SJSA1 (cell line): ENCODE measurements at places on chromosomes 12 and 14. TPM values are rescaled to one million over a fixed set of nuclear protein-coding genes. Genes with fewer than 3 reads are reported as not detected.

- H3K36me3 ChIP-seq, result peaks cover 3% of the 10 kb centered on the region; the same call in 1 of the 2 replicates
- no peak overlapping the region for H3K4me3 ChIP-seq
- no peaks in the 10 kb centered on the region for H3K4me1 ChIP-seq
- no peak overlapping the region for H3K27ac ChIP-seq
- no peaks in the 10 kb centered on the region for H3K27me3 ChIP-seq
These were observed 57.8 kb downstream of the PRORP start for GRCh38 chr14:35180179-35180578.

DNA sequence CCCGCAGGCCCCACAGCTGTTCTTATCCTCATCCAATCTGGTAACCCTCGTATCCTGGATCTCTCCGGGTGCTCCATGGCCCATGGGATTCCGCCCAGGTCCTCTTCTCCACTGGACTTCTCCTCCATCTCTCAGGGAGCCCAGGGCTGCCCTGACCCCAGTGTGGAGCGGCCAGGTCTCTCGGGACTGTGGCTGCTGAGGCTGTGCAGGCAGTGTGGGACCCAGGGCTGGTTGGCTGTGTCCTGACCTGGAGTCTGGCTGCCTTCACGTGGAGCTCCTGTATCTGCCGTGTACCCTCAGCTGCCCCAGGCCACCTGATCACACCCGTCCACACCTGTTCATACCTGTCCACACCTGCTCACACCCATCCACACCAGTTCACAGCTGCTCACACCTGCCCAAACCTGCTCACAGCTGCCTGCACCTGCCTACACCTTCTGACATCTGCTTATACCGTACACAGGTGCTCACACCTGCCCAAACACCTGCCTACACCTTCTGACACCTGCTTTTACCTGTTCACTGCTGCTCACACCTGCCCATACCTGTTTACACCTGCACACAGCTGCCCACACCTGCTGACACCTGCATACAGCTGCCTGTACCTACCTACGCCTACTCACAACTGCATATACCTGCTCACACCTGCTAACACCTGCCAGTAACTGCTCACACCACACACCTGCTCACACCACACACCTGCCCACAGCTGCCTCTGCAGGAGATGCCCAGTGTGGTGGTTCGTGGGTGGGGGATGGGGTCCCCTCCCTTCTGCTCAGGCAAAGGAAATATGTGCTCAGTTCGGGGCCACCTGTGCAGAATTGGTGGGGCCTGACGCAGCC is 92.2 kb downstream of the GALNT9 start:
- no peaks in the 10 kb centered on the region for H3K27me3 ChIP-seq
- no peak for DNase-seq
- H3K4me3 ChIP-seq, result no peak overlapping the region
- H3K27ac ChIP-seq, result no peak overlapping the region

- H3K27me3 ChIP-seq, result no peaks in the 10 kb centered on the region
- no peak for DNase-seq
- H3K4me1 ChIP-seq, result no peaks in the 10 kb centered on the region
- H3K4me3 ChIP-seq, result no peak overlapping the region
These were observed 7.1 kb downstream of the NR2C1 start for GRCh38 chr12:95066091-95066855.

DNA sequence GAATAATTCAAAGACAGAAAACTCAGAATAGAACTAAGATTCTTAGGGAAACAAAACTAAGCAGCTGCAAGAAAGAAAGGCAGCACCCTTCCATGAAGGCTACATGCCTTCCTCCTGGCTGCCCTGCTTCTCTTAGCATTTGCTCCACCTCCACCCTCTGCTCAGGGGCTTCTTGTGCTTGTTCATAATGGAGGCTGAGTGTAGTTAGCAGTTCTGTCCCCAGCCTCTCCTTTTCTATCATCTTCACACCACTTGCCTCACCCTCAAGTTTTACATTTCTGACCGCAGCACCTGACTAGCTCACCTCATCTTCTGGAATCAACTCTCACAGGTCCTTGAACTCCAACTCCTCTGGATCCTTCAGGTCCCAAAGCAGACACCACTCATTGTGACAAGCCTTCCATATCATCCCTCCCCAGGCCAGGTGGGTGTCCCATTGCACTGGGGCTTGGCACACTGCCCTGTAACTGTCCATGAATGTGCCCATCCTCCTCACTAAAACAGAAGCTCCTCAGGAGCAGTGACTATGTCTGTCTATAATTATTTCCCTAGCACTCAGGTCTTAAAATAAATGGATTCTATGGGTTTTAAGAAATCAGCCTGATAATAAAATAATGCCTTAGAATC is 139.1 kb downstream of the TMTC1 start:
- H3K36me3 ChIP-seq, result no peaks in the 10 kb centered on the region
- DNase-seq, result no peak
- no peak overlapping the region for H3K4me3 ChIP-seq
- no peaks in the 10 kb centered on the region for H3K4me1 ChIP-seq
- no peaks in the 10 kb centered on the region for H3K27me3 ChIP-seq

- DNase-seq, result peak; percentile 50
- H3K27me3 ChIP-seq, result no peaks in the 10 kb centered on the region
- H3K4me3 ChIP-seq, result peak overlapping the region; percentile 17
- peak overlapping the region; percentile 82 for H3K27ac ChIP-seq
- peaks cover 26% of the 10 kb centered on the region for H3K4me1 ChIP-seq
- H3K36me3 ChIP-seq, result no peaks in the 10 kb centered on the region
These were observed 391.2 kb downstream of the RAD51B start for GRCh38 chr14:68210729-68211299.

DNA sequence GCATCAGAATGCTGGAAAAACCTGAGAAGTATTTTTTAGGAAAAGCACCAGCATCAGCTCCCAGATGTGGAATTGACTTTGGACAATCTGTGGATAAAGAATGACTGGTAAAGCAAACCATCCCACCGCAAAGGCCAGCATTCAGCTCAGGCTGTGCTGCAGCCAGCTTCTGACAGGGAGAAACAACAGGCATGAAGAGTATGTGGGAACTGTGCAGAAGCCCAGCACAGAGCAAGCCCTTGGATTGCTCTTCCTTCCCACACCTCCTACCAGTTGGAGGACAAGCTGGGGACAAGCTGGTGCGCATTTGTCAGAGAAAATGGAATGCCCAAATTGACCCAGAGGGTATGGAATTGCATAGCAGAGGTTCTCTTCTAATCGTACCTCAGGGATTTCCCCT is 228.1 kb downstream of the ANO2 start:
- no peak overlapping the region for H3K27ac ChIP-seq
- H3K27me3 ChIP-seq, result peaks cover 16% of the 10 kb centered on the region
- no peaks in the 10 kb centered on the region for H3K36me3 ChIP-seq

GRCh38 chr12:11882301-11883019 is 188.3 kb upstream of the BCL2L14 start:
- no peaks in the 10 kb centered on the region for H3K27me3 ChIP-seq
- H3K27ac ChIP-seq, result no peak overlapping the region
- peaks cover 64% of the 10 kb centered on the region for H3K4me1 ChIP-seq
- DNase-seq, result no peak
- H3K36me3 ChIP-seq, result peaks cover 28% of the 10 kb centered on the region
- no peak overlapping the region for H3K4me3 ChIP-seq

- H3K4me3 ChIP-seq, result no peak overlapping the region
- H3K4me1 ChIP-seq, result no peaks in the 10 kb centered on the region
- H3K27me3 ChIP-seq, result no peaks in the 10 kb centered on the region
- no peak overlapping the region for H3K27ac ChIP-seq
These were observed 25.1 kb upstream of the KLRB1 start for GRCh38 chr12:9632766-9633165.

DNA sequence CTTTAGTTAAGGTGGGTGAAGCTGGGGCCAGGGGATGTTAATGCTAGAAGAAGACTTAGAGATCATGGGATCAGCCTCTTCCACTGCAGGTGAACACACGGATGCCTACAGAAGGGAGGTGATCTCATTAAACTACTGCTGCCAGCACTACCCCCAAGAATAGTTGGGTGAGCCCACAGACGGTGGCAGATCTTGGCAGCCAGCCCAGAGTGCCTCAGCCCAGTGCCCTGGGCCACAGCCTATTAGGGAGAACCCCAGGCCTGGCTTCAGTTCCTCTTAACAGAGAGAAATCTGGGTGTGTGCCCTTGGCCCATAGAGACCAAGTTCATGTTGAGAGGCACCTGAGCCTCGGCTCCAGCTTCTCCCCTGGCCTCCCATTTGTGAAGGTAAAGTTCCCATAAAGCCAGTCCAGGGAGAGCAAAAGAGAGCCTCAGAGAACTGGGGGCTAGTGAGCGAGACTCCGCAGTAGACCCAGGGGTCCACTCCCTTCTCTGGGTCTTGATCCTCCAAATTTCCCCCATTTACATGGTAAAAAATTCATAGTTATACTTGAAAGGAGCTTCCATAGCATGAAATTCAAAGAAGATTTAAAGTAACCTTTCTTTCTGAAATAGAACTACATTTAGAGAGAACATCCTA is 125.0 kb upstream of the CCND2 start:
- H3K36me3 ChIP-seq, result no peaks in the 10 kb centered on the region
- DNase-seq, result no peak
- H3K4me1 ChIP-seq, result no peaks in the 10 kb centered on the region

- H3K27me3 ChIP-seq, result no peaks in the 10 kb centered on the region
- H3K27ac ChIP-seq, result no peak overlapping the region
- H3K36me3 ChIP-seq, result peaks cover 7% of the 10 kb centered on the region; the same call in 1 of the 2 replicates
- H3K4me3 ChIP-seq, result no peak overlapping the region
- peaks cover 13% of the 10 kb centered on the region for H3K4me1 ChIP-seq
- peak; percentile 4 for DNase-seq
These were observed 107.1 kb downstream of the GPR135 start for GRCh38 chr14:59358102-59358501.

DNA sequence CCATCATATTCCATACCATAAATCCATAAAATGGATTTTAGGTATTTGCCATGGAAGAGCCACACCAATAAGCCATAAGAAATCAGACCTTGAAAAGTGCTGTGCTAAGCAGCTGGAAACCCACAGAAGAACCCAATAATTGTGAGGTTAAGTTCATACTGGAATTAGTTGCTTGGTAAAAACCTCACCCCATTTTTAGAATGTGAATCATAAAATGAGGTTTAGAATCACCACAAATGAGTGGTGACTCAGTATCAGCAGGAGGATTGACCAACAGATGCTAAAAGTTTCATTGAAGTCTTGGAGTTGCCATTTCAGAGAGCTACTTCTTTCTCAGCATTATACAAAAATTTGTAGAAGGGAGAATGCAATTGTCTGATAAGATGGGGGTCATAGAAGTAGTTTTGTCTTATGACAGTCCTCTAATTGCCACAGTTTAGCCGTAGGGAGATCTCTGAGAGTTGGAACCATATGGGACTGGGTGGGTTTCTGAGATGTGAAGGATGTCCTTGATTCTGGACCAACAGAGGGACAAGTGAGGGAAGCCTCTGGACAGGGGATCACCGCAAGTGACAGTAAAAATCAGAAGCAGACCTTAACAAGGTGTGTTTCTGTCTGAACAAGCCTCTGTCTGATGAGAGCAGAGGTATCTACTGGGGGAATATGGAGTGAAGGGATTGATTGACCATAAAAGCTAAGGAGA is 1.4 kb upstream of the STON2 start:
- no peak for DNase-seq
- no peak overlapping the region for H3K27ac ChIP-seq
- H3K36me3 ChIP-seq, result no peaks in the 10 kb centered on the region
- H3K4me1 ChIP-seq, result no peaks in the 10 kb centered on the region
- no peak overlapping the region for H3K4me3 ChIP-seq

- peak overlapping the region; percentile 44 for H3K4me3 ChIP-seq
- peaks cover 16% of the 10 kb centered on the region for H3K4me1 ChIP-seq
- H3K27me3 ChIP-seq, result no peaks in the 10 kb centered on the region
- DNase-seq, result no peak
These were observed 685 bp upstream of the MYL6B start for GRCh38 chr12:56151672-56152131.

- no peak overlapping the region for H3K27ac ChIP-seq
- H3K4me3 ChIP-seq, result no peak overlapping the region
- no peaks in the 10 kb centered on the region for H3K4me1 ChIP-seq
- H3K36me3 ChIP-seq, result no peaks in the 10 kb centered on the region
- no peaks in the 10 kb centered on the region for H3K27me3 ChIP-seq
These were observed 71.1 kb downstream of the EGLN3 start for GRCh38 chr14:33879684-33880286.

DNA sequence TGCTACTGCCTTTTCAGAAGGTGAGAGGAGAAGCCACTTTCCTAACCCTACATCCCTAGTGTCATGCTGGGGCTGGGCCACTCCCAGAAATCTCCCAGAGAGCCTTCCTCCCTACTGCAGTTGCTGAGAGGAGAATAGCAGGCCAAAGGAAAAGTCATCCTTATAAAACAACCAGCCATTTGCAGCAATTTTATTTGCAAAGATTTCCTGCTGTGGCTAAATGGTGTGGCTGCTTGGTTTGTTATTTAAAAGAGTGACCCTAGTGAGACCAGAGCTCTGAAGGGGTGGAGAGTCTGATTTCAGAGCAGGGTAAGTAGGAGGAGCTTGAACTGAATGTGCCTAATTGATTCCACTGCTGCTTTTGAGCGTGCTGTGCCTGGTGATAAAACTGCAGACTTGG is 232.0 kb downstream of the GRIN2B start:
- no peak for DNase-seq
- H3K27ac ChIP-seq, result no peak overlapping the region

DNA sequence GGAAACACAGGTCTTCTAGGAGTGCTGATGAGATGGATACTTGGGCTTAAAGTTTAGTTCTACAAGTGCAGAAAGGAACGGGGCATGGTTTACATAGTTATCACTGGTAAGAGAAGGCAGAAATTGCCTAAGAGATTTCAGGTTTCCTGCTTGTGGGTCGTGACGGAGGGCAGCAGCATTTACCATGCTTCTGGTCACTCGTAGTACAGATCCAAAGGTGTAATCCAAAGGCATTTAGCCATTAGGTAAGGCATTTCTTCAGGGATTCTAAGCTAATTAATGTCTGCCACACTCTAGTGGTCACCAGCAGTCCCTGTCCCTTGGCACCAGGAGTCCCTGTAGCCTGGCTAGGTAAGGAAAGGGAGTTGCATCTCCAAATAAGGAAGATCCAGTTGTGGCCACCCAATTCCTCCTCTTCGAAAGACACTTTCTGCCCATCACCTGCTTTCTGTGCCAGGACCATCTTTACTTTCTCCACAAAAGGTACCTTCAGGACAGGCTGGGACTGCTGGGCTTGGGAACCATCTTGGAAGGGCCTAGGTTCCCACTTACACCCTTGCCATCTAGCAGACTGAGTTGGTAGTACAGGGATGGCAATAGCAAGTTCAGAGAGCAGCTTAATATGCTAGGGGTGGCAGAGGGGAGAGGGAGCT is 1.5 kb downstream of the GSTZ1 start:
- no peak for DNase-seq
- H3K36me3 ChIP-seq, result no peaks in the 10 kb centered on the region
- H3K4me3 ChIP-seq, result peak overlapping the region; percentile 85; the same call in 1 of the 2 replicates

DNA sequence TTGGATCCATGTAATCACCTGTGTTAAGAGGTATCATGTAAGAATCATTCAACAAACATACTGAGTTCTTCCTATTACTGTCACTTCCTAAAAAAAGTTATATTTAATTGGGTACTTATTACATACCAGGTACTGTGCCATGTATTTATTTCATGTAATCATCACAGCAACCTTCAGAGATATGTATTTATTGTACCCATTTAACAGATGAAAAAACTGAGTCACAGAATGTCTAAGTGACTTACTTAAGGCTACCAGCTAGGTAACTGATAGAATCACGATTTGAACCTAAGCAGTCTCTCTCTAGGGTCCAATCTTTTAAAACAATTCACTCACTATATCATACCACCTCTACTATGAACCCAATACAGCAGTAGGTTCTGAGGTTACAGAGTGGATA is 2.0 kb downstream of the PSME2 start:
- H3K27ac ChIP-seq, result no peak overlapping the region
- H3K4me3 ChIP-seq, result no peak overlapping the region
- peaks cover 30% of the 10 kb centered on the region for H3K4me1 ChIP-seq
- H3K36me3 ChIP-seq, result peaks cover 58% of the 10 kb centered on the region

GRCh38 chr14:101578489-101578888 is 17.2 kb downstream of the DIO3 start:
- no peak overlapping the region for H3K4me3 ChIP-seq
- H3K27ac ChIP-seq, result no peak overlapping the region
- no peaks in the 10 kb centered on the region for H3K36me3 ChIP-seq
- H3K27me3 ChIP-seq, result no peaks in the 10 kb centered on the region
- H3K4me1 ChIP-seq, result no peaks in the 10 kb centered on the region

Gene PAPLN
- total RNA-seq, result 0.38 and 2.4 TPM in 2 replicates
